ENCODE measurements at places on chromosomes 12 and 14.
A peak's percentile ranks its signal among the peaks of the same experiment; 100 is the strongest.

GRCh38 chr14:50783563-50783962, 47.4 kb downstream of the NIN start:
- no peak for DNase-seq

DNA sequence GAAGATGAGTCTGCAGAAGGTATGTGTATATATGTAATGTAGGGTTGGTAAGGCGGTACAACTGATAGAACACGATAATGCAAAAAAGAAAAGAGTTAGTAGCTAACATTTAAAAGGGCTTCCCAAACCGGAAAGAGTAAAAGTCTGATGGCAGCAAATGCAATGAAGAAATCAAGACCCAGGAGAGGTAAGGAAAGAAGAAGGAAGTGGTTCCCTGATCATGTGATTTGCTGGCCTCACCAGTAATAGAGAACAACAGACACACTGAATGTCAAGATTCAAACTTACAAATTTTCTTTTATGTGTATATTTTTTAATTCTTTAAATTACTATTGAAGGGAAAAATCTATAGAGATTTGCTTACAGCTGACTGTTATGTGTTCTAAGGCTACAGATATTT, 18.4 kb downstream of the ZFC3H1 start:
- DNase-seq: no peak

DNA sequence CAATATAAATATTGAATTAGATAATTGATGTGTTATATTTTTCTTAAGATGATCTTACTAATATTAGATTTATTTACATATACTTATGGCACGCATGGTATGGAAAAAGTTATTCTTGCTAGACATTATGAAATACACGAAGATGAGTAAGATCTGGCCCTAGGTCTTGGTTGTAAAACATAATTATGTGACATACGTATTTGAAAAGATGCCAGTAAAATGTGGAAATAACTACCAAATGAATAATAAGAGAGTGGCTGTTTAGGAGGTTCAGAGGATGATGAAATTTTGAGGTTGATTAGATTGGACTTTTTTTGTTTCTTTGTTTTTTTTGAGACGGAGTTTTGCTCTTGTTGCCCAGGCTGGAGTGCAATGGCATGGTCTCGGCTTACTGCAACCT, 41.3 kb downstream of the FANCM start:
- DNase-seq: peak; percentile 88

GRCh38 chr12:108373111-108373510, 34.0 kb upstream of the CMKLR1 start:
- no peak for DNase-seq

GRCh38 chr12:52189376-52190174, 2.2 kb downstream of the KRT80 start:
- DNase-seq: no peak

- no peak for DNase-seq
These were observed 17.3 kb upstream of the DHRS4 start for GRCh38 chr14:23936084-23936829.

DNA sequence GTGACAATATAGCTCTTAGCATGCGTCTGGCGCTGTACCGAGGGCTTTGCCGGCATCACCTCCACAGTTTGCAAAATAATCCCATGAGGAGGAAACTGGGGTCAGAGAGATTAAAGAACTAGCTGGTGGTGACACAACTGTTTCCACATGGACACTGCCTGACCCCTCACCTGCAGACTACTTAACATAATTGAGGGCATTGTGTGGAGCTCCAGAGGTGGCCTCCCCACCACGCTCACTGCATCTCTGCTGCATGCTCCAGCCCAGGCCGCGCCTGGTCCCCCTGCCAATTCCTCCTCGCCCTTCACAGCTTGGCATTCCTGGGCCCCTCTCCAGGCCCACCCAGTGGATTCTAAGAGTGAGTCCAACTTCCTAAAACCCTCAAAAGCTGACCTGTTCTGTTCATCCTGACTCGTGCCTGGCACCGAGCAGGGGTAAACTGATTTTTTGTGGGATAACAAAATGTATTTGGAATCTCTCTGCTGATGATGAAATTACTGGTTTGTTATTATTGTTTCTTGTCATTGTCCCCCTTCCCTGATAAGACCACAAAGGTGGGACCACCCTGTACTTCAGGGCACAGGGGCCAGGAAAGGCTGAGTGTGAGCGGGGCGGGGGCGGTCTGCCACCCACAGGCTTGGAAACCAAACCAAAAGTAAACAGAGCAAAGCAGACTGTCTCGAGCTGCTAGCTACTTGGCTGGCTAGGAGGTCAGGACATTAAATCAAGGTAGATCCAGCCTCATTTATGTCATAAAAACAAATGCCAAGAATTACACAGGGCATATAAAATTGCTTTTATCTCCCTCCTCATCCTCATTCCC, 40.6 kb downstream of the CHGA start:
- DNase-seq: no peak

- DNase-seq: no peak
These were observed 24.7 kb downstream of the LTBP2 start for GRCh38 chr14:74587363-74587707.

DNA sequence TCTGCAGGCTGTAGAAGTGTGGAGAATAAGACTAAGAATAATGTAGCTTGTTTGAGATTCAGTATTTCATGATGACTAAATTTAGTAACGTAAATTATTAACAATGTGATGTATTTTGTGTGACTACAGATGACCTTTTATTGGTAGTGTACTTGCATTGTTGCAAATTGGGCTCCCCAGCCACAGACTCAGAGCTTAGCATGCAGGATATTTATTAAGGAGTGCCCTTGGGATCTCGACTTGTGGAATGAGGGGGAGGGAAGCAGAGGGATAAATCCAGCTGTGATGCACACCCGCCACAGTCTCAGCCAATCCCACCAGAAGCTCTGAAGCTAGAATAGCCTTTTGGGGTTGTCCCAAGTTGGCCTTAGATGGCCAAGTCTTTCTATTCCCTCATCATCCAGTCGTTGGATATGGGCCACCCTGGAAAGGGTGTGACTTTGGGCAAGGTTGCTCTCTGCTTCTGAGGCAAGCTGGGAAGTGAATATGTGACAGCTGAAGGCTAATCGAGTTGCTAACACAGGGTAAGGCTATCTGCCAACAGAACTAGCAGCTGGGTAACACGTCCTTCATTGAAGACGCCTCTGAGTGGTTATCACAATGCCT, 42.1 kb upstream of the USP44 start:
- no peak for DNase-seq

DNA sequence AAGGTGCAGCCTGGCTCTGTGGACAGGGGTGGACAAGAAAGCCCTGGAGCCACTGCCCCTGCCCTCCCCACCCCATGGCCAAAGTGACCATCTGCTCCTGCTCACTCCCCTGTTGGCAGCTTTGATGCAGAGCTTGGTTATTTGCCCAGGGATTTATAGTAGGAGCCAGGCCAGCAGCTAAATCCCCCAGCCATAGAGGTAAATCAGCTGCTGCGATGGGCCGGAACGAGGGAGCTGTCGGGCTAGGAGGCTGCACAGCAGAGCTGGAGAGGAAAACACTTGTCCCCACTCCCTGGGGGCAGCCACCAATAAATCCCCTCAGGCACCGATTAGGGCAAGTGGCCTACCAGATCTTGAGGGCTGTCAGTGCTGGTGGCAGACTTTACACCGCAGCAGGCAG, 26.0 kb downstream of the SMUG1 start:
- no peak for DNase-seq

DNA sequence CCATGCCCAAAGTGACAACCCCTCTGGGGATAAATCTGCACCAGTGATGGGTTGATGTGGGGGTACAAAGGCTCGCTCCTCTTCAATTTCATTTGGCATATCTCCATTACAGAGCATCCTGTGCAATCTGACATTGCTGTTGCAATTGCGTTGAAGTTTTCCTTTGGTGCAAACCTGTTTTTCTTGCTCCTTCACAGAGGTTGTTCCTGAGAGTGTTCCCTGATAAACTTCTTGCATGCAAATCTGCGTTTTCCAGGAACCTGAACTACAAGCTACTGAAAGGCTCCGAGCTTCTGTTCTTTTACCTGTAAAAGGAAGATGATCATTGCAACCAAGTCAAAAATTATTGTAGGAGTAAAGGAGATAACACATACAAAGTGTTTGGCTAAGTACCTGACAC, 26.1 kb downstream of the SERPINA11 start:
- no peak for DNase-seq

DNA sequence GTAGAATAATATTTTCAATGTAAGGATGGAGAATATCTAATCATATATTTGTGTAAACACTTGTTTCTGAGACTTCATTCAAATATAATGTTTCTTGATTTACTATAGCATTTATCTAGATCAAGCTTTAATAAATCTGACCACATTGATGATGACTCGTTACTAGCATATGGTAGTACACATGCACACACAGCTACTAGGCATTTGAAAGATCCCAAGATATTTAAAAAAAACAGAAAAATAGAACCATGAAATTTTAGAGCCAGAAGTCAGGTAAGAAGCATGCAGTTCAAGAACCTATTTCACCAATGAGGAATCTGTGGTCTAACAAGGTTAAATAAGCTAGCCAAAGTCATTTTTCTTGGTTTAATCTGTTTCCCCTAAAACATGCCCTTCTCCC, 32.0 kb downstream of the DCP1B start:
- peak; percentile 47 for DNase-seq

DNA sequence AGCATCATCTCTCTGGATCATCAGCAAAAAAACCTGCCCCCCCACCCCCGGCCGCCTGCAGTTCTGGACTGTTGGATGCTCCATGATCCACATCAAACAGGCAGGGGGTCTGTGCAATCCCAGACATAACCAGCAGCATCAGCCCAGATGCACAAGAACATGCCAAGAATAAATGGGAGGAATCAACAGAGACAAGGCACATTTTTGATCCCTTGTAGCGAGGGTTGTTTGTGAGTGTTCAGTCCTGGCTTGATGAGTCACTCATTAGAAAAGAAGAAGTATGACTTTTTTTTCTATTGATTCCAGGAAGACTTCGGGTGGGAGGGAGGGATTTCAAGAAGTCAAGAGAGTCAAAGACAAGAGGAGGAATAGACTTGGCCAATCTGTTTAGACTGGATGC, 244.2 kb downstream of the KSR2 start:
- peak; percentile 9 for DNase-seq

- no peak for DNase-seq
These were observed at the start of gene NOS1 for GRCh38 chr12:117361347-117361751. Gene NOS1 (minus strand): TSS chr12:117361626. CDS start chr12:117331069, 30,557 bp downstream.

DNA sequence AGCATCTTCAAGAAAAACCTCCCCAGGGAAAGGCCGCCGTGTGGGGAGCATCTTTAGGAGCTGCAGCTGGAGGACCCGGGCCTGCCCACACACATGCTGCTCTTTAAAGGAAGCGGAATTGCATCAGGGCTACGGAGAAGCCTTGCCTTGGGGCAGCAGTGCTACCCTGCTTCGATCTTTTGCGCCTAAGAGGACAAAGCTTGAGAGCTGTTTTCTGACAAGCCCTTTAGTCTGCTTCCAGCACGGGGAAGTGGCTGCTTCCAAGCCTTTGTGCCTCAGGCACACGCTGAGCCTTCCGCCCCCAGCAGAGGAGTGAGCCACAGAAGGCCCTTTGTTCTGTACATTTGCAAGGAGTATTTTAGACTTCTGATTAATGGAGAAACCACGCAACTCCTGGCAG, 31.5 kb downstream of the COA8 start:
- DNase-seq: peak; percentile 10

GRCh38 chr12:109885616-109886015, 5.3 kb upstream of the GLTP start:
- no peak for DNase-seq

GRCh38 chr12:102461501-102461900, 18.9 kb downstream of the IGF1 start:
- DNase-seq: no peak

DNA sequence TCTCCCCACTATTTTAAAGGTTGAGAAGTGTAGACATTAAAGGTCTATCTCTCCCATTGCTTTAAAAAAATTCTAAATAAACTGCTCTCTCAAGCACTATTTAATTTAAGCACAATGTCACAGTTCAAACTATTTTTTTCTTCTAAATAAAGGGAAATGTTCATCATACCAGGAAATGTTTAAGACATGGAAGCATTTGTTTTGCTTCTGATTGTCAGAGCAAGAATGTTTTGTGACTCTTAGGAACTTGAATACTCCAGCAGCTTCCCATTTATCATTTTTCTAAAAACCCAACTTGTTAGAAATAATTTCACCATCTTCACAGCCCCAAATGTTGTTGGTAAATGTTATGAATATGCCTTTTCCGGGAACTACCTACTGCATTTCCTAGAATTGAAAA, 121.8 kb upstream of the NTF3 start:
- DNase-seq: no peak

DNA sequence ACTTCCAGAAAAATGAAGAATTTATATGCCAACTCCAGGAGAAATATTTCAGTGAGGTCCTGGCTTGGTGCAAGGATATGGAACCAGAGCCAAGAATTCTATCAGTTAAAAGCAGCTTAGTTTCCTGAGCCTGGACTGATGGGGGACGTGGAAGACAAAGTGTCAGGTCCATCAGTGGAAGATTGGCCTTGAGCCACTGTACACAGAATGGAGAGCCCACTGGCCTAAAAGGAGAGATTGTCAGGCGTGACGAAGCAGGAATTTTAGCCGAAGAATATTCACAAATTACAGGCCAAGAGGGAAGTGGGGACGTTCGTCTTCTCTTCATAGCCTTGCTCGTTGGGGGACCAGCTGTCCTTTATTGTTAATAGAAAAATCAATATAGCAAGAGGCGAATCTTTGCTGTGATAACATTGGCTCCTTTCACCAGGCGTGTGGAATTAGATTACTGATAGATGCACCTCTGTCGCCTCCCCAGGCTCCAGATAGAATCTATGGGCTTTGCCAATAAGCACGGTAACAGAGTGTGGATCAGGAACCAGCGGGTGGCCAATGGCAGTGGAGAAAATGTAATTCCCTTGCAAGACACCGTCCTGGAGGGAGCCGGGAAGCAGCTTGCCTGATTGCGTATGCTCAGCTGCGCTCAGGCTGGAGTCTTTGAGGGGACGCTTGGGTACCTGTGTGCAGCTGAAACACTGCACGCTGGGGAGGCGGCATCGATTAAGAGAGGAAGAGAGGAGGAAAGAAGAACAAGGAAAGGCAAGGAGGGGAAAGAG, 56.4 kb downstream of the TMEM132C start:
- DNase-seq: no peak

DNA sequence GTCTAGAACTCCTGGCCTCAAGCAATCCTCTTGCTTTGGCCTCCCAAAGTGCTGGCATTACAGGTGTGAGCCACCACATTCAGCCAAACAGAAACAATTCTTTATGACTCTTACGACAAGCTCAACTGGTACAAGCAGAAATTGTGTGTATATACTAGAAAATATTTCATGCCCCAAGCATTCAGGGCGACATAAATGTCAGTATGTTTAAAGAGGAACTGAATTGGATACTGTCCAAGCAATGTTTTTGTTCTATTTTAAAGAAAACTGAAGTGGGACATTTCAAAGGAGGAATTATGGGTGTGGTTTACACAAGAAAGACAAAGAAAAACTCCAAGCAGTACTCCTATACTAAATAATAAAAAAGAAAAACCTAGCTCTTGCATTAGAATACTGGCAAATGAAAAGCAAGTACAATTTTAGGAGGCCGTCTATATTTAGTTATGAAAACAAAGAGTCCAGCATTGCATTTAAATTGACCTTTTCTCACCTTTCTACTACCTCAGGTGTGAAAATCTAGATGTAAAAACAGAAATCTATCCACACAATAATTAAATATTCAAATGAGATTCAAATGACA, 48.9 kb downstream of the PPP1R12A start:
- DNase-seq: no peak

- DNase-seq: no peak
These were observed 27.5 kb downstream of the ZC2HC1C start for GRCh38 chr14:75096959-75097358.
